ENCODE measurements at places on chromosomes 16 and 17. TPM values are rescaled to one million over a fixed set of nuclear protein-coding genes. Genes with fewer than 3 reads are reported as not detected.
A peak's percentile ranks its signal among the peaks of the same experiment; 100 is the strongest.

The C1QTNF8 gene
- total RNA-seq = 0.13 TPM

The SLC52A1 gene
- 0.78 TPM for total RNA-seq

The GFOD2 gene
- 29.5 TPM for total RNA-seq

DNA sequence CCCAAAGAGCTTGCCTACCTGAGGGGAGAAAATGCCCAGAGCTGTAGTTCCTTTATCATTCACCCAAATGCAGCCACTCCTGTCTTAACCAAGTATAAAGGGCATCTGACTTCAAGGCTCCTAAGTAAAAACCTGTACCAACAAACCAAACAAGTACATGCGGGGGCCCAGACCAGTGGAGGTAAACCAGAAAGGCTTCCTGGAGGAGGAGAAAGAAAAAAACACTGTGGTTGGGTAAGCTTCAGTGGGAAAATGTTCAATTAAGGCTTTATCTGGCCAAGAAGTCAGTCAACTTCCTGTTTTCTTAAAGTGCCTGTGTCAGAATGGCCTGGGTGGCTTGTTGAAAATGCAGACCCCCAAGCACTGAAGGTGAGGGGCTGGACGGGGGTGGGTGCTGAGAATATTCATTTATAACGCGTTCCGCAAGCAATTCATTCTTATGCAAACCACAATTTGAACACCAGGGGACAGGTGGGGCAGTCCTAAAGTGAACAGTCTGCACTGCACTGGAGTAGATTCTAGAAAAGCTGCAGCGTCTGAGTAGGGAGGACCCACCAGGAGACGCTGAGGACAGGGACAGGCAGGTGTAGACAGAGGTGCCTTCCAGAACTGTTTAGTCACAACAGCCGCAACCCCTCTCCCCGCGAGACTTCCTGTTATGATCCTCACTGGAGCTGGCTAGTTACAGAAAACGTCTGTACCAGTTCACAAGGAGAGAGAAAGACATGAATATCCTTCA lies 467.1 kb downstream of the SOX9 start:
- DNase-seq = no peak

- no peak for DNase-seq
These were observed 27.4 kb upstream of the RCVRN start for GRCh38 chr17:9932491-9932890.

DNA sequence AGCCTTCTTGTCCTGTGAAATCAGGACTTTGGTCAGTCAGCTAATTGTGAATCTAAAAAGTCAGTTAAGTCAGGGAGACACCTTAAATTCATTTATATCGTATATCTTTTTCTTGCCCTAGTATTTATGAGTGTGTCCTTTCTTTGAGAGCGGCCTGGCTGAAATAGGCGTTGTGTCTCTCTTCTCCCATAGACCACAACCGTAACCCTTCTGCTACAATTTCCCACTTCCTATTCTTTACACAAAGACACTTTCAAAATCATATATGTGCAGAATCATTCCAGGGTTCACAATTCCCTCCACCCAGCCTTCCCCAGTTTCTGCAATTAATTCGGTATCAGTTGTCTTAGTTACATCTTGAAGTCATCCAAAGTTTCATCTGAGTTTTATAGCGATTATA lies 14.0 kb upstream of the COTL1 start:
- no peak for DNase-seq

GRCh38 chr16:65410801-65411200 lies 288.9 kb upstream of the CDH11 start:
- DNase-seq = no peak

DNA sequence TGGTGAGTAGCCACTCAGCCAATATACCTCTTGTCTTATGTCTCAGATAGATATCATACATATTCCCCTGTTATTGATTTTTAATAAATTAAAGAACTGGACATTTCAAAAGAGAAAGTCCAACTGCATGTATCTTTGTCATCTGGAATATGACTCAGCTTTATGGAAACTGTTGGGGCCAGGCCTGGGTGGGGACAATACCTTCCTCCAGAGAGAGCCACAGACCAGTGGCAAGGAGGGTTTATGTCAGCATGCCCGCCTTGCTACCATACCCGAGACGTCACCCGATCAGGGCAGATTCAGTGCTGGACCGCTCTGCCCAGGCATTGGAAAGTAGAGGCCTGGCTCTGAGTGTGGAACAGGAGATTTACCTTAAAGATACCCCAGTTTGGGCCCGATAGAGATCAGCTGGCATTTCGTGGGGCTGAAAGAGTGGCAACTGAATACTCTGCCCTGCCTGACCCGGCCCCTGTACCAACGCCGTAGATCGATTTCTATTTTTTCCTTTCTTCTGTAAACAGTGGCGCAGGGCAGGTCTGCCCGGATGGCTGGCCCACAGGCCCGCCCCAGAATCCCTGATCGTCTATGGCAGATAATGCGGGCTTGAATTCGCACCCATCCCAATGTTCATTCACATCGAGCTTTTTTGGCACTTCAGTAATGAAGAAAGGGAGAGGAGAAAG lies 158.6 kb downstream of the SALL1 start:
- no peak for DNase-seq

DNA sequence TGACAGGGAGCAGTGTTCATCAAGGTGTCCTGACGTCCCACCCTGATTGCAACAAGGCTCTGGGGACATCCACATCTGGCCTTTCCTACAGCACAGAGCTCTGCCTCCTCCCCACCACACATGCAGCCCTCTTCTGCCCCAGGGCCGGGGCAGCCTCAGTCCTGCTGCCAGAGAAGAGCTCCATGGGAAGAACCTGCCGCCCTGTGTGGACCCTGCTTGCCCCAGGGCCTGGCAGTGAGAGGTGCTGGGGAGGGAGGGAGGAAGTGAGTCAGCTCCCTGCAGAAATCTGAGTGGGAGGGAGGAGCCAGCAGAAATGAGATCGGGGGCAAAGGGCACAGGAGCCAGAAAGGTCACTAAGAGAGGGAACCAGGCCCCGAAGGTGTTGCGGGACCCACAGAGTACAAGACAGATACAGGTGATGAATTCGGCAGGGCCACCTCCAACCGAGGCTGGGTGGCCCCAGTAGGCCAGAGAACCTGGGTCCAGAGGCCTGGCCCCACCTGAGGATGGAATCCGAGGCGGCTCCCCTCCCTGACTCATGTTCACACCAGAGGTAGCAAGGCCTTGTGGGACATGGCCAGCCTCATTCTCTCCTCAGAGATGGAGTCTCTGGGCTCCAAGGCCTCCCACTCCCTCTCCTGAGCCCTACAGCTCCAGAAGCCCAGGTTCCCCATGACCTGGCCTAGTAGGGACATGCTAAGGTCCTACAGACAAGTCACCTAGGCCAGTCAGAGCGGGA lies 24.8 kb downstream of the MYO18A start:
- no peak for DNase-seq

DNA sequence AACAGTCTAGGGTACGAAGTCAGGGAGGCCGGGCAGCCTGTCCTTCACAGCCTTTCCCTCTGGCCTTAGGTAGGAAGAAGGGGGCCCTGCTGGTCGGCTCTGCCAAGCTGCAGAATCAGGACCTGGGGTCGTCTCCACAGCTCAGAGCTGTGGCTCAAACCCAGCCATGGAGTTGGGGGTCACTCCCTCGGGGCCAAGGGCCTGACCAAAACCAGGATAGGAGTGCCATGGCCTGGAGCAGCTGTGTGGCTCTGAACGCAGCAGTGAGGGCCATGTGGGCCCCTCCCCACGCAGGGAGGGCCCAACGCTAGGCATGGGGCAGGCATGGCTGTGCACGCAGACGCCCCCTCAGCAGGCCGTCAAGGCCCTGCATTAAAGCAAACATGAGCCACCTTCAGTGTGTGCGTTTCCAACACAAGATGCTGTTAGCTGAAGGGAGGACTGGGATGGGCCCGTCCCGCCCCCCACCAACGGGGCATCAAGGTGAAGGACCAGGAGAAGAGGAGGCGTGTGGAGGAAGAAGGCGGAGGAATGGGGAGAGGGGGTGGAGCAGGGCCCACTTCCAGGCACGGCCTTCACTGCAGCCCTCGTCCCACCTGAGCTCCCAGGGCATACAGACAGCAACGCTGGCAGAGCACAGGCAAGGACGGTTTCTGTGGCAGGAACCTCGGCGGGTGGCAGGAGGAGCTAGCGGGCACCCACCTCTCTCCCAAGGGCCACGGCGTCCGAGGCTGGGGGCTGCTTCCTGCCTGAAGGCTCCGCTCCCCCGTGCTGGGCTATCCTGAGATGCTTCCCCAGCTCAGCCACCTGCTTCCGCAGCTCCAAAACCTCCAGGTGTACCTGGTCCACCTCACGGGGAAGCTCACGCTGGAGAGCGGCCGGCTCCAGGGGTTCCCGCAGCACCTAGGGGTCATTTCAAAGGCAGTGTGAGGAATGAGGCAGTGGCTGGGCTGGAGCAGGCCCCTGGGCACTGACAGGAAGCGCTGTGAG lies 55.3 kb downstream of the CCDC57 start:
- no peak for DNase-seq

GRCh38 chr16:89958068-89958467 lies 9.5 kb downstream of the DEF8 start:
- peak; percentile 66 for DNase-seq

DNA sequence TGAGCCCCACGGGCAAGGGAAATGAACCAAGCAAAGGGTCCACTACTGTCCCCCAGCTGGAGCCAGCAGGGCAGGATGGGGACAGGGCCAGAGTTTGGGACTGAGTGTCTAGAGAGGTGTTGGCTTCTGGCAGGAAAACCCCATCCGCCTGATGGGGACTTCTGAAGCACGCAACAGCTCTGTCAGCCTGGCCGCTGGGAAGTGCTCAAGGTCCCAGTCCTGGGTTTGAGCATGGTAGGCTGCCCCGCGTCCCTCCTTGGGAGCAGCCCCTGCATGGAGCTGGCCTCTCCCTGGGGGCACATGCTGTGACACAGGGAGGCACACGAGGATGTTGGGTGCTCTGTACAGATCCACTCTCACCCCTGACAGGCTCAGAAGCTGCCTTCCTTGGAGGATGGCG lies 14.6 kb downstream of the ACE start:
- DNase-seq = no peak

DNA sequence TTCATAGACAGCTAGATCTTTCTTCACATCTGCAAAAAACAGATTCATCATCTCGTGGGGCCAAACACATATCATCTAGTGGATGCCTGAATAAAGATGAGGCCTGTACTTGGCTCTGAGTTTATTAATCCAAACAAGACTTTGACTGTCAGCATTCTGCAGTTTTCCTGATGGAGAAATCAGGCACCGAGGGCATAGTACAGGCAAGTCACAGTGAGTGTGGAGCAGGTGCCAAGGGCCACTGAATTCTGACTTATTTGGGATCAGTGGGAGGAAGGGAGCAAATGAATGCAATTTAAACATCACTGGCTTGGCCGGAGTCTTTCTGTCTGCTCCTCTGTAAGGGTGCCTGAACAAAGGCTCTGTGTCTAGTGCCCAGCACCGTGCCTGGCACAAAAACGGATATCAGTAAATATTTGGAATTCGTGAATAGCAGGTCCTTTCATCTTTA lies 975 bp downstream of the CFAP20 start:
- no peak for DNase-seq

DNA sequence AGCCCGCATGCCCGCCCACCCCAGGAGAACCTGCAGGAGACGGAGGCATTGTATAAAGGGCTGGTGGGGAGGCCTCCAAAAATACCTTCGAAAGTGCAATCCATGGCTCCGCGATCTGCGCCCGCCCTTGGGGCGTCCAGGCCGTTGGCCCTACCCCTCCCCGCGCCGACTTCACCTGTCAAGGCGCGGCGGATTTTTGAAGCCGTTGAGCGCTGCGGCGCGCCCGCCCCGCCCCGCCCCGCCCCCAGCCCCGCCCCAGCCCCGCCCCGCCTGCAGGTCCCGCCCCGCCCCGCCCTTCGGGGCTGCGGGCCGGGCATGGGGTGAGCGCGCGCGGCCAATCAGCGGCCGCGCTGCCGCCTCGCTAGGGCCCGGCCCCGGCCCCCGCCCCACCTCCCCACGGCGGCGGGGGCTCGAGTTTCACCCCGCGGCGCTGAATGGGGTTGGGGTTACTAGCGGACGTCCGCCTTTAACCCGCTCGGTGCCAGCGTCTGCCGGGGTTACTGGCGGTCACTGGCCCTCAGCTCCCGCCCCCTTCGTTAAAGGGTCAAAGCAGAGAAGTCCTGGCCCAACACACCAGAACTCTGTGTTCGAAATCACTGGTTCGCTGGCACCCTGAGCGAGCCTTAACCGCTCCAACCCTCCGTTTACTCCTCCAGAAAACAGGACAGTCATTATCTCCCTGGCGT lies 13.2 kb downstream of the SREBF1 start:
- peak; percentile 96 for DNase-seq

GRCh38 chr17:81558115-81558468 lies 5.9 kb upstream of the FAAP100 start:
- no peak for DNase-seq

GRCh38 chr16:67663151-67663876 lies 2.6 kb downstream of the PARD6A start:
- DNase-seq = peak; percentile 81

DNA sequence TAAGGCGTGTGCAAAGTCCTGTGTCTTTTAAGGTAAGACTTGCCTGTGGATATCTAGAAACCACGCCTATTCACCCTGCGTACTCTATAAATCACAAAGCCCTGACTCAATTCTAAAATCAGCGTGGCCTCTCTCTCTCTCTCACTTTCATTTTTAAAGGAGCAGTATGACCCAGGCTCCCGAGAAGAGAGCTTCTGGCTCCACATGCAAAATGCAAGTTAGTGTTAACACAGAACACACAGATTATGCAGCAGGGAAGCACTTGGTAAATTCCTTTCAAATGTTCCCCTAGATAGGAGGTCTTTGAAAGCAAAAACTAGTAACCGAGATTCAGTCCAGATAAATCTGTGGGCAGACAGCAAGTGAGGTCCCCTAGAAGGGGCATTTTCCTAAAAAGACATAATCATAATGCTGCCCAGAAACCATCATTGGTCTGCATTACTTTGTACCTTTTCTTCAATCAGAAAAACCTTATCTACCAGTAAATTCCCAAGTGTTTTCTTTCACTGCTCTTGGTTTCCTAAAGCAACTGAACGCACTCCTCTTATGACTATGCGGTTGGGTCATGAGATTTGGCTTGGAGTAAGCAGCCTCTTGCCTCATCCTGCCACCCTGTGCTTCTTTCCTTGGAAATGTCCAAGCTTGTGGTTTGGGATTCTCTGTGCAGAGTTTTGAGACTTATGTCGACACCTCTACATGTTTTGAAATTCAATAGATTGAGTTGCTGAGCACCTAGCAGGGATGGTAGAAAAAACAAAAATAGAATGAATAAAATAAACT lies 31.7 kb upstream of the KCNJ2 start:
- no peak for DNase-seq

- DNase-seq = no peak
These were observed 43.6 kb upstream of the CACNG4 start for GRCh38 chr17:66920950-66921349.

DNA sequence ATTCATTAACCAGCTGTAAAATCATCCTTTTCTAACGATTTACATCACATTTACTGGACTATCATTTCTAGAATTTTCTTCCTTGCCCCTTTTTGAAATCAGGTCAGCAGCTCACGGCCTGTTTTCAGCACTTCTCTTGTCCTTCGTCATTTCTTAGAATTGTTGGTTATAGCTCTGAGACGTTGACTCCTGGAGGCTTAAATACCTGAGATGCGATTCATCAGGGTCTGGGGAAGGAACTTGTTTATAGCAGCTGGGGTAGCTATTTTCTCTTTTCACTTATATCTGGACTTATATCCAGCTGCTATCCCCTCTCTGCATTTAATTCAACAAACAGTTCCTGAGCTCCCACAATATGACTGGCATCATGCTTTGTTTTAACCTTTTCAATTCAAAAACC lies 338.7 kb upstream of the TNRC6C start:
- no peak for DNase-seq

GRCh38 chr17:41642252-41643156 lies 18.1 kb upstream of the KRT17 start:
- DNase-seq = no peak

GRCh38 chr16:27595993-27596392 lies 46.0 kb downstream of the KATNIP start:
- DNase-seq = no peak
